ENCODE measurements at places on chromosomes 6 and 20.

GRCh38 chr6:170485159-170485558 lies 67.9 kb downstream of the PSMB1 start:
- DNase-seq: no peak

DNA sequence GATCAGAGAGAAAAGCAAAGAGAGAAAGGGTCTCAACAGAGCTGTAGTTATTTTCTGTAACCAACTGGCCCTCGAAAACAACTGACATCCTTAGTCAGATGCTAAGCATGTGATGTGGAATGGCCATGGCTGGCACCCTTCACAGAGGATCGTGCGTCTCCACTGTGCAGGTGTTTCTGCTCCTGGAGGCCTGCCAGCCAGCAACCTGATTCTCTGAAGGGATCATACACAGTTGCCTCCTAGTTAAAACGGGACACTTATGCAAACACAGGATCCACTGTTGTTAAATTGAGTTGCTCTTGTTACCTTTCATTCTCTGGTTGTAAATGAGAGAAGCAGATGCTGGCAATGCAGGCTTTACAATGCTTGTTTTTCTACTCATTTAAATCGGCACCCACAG lies 148.5 kb downstream of the HDGFL1 start:
- DNase-seq: no peak

GRCh38 chr6:144408161-144408560 lies 123.0 kb downstream of the UTRN start:
- DNase-seq: no peak

DNA sequence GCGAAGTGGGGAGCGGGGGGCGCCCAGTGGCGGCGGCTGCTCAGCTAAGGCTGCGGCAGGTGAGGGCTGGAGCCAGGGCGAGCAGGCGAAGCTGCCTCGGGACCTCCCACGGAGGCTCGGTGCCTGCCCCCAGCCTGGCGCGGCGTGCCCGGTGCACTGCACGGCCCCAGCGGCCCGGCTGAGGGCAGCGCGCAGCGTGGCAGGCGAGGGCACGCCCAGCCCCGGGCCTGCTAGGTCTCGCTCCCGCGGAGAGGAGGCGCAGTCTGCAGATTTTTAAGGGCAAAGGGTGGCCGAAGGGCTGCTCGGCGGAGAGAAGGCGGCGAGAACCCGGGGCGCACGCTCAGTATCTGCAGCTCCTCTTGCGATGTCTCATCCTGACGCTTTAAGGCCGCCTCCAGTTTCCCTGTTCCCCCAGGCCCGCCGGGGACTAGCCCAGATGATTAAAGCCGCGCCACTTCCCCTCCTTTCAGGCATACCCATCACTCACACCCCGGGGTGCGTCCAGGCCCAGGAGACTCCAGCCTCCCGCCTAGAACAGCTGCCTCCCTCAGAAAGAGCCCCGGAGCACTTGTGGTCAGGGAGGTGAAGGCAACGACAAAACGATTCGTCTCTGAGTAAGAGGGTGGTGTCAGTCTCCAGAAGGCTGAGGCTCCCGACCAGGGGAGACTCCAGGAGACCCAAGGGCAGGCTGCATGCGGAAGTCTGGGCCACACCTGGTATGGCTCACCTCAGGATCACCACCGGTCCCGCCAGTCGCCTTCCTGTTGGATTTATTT lies at the start of gene FERMT1:
Gene FERMT1 (minus strand): TSS at position 158 of the 776 bp plus-strand sequence. CDS start 3,476 bp downstream, outside the sequence.
- DNase-seq: peak; percentile 17

- DNase-seq: peak; percentile 31
These were observed 118.3 kb downstream of the SLX4IP start for GRCh38 chr20:10553326-10553984.

- no peak for DNase-seq
These were observed 1.0 kb downstream of the RALGAPA2 start for GRCh38 chr20:20711413-20711812.

- no peak for DNase-seq
These were observed 18.9 kb downstream of the SIRPD start for GRCh38 chr20:1538655-1539054.

- no peak for DNase-seq
These were observed 82.3 kb downstream of the MLIP start for GRCh38 chr6:54193560-54193959.

GRCh38 chr20:13526551-13526950 lies 112.2 kb downstream of the TASP1 start:
- DNase-seq: no peak

- DNase-seq: no peak
These were observed 50.3 kb downstream of the NPEPL1 start for GRCh38 chr20:58742668-58743566.

- no peak for DNase-seq
These were observed 172.4 kb downstream of the MOXD1 start for GRCh38 chr6:132228894-132229293.

GRCh38 chr6:142313284-142313683 lies 11.5 kb downstream of the ADGRG6 start:
- no peak for DNase-seq

GRCh38 chr6:111992851-111993250 lies 61.1 kb upstream of the CCN6 start:
- DNase-seq: peak; percentile 48

GRCh38 chr6:142822842-142823241 lies 122.1 kb downstream of the HIVEP2 start:
- DNase-seq: no peak

DNA sequence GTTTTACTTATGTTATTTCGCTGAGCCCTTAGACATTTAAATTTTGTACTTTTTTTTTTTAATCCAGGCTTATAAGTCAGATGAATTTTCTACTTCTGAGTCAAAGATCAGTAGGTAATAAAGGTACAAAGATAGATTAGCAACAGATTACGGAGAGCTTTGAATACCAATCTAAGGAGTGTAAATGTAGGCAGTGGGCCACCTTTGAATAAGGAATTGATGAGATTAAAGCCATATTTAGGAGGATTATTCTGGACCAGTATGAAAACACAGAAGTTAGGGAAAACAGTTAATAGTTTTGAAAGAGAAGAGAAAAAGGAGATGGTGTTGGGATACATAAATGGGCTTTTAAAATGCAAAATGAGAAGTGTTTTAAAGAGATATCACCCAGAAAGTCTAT lies 117.6 kb downstream of the SLC16A10 start:
- DNase-seq: no peak

GRCh38 chr6:150622941-150623874 lies 23.5 kb downstream of the PLEKHG1 start:
- DNase-seq: no peak

- no peak for DNase-seq
These were observed 1.3 kb downstream of the SCUBE3 start for GRCh38 chr6:35214869-35215664.

- no peak for DNase-seq
These were observed 18.0 kb downstream of the AIG1 start for GRCh38 chr6:143078468-143079324.

DNA sequence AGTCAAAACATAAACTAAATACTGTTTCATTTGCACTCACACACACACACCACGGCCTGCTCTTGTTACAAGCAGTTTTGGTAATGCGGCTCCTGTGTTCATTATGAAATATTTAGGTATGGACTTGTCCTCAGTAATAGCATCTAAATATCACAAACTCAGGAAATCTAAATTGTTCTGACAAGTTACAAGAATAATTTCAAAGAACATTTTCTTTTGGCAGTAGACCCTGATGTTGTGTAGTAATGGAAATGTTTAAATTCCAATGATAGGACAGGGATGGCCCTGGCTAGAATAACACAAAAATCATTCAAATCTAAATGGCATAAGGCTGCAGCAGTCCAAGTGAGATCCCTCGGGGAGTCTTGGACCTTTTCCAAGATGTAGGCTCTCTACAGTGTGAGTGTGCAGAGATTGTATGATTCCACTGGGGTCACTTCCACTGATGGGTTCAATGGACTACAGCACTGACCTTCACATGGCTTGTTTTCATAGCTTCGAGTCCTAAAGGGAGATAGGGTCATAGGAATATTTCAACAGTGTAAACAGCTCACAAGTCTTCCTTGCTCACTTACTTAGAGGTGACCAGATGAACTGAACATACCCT lies 210.6 kb upstream of the PLCB4 start:
- no peak for DNase-seq

- no peak for DNase-seq
These were observed 85.7 kb downstream of the NFATC2 start for GRCh38 chr20:51456511-51457509.

GRCh38 chr6:1617466-1618310 lies 8.0 kb downstream of the FOXC1 start:
- DNase-seq: no peak

DNA sequence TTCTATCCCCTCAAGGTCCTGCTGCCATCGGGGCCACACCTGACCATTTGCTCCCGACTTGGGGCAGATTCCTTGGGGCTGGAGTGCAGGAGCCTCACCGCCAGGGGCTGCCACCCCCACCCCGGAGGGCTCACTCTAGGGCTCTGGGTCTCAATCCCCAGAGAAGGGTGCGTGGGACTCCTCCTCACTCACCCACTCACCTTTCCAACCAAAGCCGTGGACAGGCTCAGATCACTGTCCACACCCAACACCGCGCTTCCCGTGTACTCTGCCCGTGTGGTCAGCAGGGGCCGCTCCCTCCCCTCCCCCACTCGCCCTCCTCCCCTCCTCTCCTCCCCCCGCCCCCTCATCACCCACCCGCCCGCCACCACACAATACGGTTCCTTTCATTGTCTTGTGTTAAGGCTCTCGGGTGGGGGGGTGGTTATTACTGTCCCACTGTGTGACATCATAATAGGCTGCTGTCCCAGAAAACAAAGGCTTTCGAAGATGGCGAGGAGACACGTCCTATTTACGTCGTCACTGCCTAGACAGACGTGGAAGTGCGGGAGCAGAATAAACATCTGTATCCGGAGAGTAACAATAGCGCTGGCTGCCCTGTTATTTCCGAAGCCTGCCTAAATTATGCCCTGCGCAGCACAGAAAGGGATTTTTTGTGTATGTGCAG lies 85.8 kb downstream of the YTHDF1 start:
- DNase-seq: no peak

DNA sequence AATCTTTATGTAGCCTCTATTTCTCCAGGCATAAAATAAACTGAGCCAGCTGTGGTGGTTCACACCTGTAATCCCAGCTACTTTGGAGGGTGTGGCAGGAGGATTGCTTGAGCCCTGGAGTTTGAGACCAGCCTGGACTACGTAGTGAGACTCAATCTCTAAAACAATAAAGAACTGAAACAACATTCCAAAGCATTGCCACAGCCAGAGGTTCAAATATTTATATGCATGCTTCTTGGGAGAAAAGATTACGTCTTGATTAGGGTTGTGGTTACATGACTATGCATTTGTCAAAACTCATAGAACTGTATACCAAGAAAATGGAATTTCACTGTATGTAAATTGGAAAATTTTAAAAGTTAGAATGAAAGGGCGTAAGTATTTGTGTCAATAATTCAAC lies 27.7 kb upstream of the PAX1 start:
- DNase-seq: no peak

DNA sequence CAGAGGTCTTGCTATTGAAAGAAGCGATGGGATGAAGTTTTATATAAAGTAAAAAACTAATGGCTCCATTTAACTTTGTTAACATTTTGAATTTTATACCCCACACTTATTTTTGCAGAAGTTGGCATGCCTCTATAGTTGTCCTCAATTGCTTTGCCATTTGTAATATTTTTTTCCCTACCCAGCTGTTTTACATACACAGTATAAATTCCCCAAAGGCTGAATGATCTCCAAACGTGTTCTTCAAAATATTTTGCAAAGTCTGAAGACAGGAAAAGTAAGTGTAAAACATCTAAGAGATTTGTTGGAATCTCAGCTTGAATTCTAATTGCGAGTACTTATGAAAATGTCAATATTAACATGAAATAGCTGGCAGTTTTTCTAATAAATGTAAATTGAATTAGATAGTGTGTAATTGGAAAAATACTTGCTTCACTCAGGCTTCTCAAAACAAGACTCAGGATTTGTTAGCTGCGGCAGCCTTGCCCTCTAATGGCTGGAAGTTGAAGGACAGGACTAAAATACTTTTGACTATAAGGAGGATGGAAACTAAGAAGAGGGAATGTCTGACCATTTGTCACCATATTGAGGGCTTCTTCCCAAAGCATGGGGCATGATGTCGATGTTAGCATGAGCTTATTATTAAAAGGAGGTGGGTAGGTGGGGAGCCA lies 226.8 kb downstream of the UST start:
- DNase-seq: no peak

DNA sequence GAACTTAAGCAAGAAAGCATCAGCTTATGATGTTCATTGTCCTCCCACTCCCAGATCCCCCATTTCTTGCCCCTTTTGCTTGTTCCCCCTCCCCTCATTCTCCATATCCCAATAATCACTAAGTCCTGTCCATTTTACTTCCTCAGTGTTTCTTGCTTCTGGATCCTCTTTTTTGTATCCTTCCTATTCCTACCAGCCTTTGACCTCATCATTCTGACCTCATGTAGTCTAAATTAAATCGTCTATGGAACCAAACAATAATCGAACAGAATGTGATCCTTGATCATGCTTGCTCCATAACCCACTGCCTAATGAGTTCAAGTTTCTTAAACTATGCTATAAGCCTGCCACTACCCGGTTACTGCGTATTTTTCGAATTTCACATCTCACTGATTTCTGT lies 5.4 kb upstream of the RSPH3 start:
- DNase-seq: no peak

- DNase-seq: peak; percentile 49
These were observed 225.7 kb downstream of the UST start for GRCh38 chr6:148972481-148972880.
